ENCODE measurements at places on chromosomes 1 and 21.
A peak's percentile ranks its signal among the peaks of the same experiment; 100 is the strongest.

DNA sequence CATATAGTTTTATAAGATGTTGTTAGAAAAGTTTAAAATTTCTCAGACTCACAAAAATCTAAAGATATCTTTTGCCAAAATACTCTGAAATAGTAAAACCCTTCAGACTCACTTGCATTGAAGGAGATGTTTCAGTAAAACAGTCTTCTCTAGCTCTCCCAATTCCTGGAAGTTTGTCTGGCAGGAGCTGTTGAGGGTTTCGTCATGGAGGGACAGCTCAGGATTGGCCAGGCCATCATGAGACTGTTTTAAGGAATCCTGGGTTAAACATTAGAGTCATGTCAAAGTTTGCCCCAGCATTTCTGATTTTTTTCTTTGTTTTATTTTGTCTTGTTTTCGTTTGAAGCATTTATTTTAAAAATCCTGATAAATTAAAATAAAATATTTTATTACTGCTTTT lies 293.8 kb upstream of the PBX1 start:
- DNase-seq, result peak; percentile 48
- H3K27ac ChIP-seq, result no peak overlapping the region
- H3K36me3 ChIP-seq, result no peaks in the 10 kb centered on the region

- H3K4me1 ChIP-seq, result no peaks in the 10 kb centered on the region
- H3K4me3 ChIP-seq, result no peak overlapping the region
- no peak overlapping the region for H3K27ac ChIP-seq
- no peaks in the 10 kb centered on the region for H3K36me3 ChIP-seq
- H3K27me3 ChIP-seq, result no peaks in the 10 kb centered on the region
These were observed 30.4 kb downstream of the FHAD1 start for GRCh38 chr1:15277447-15277838.

DNA sequence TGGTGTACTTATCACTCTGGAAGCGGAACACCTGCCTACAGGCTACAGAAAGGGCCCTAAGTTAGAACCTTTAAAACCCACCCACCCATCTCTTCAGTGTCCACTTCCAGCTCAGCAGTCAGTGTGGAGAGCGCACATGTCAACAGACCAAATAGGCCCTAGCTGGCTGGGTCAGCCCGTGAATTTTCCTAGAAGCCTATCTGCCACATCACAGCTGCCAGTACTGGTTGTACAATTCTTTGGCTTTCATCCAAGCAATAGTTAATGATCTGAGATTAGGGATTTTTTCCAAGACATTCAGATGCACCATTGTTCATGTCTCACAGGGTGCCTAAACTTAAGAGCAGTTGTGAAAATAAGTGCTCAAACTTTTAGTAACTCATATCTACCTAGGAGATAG lies 197.1 kb downstream of the KCNK2 start:
- no peak for DNase-seq
- no peak overlapping the region for H3K4me3 ChIP-seq
- H3K27me3 ChIP-seq, result no peaks in the 10 kb centered on the region
- no peak overlapping the region for H3K27ac ChIP-seq

DNA sequence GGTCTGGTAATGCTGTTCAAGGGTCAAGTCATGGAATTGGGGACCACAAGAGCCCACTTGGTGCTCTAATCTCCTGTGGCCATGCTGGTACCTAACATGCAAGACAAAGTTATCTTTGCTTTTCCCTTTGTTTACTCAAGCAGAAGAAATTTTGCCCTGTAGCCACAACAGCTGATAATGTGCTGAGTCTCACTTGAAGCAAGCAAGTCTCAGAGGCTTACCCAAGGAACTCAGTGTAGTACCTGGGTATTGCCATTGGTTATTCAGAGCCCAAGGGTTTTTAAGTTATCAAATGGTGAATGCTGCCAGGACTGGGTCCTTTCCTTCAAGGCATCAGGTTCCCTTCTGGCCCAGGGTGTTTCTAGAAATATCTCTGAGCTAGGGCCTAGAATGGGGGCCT lies 198.9 kb upstream of the RNPC3 start:
- H3K4me1 ChIP-seq, result no peaks in the 10 kb centered on the region
- no peaks in the 10 kb centered on the region for H3K27me3 ChIP-seq
- no peak for DNase-seq
- H3K27ac ChIP-seq, result no peak overlapping the region
- H3K36me3 ChIP-seq, result no peaks in the 10 kb centered on the region

- no peaks in the 10 kb centered on the region for H3K27me3 ChIP-seq
- H3K27ac ChIP-seq, result no peak overlapping the region
- H3K36me3 ChIP-seq, result no peaks in the 10 kb centered on the region
These were observed 13.8 kb downstream of the ENSA start for GRCh38 chr1:150615346-150616201.

DNA sequence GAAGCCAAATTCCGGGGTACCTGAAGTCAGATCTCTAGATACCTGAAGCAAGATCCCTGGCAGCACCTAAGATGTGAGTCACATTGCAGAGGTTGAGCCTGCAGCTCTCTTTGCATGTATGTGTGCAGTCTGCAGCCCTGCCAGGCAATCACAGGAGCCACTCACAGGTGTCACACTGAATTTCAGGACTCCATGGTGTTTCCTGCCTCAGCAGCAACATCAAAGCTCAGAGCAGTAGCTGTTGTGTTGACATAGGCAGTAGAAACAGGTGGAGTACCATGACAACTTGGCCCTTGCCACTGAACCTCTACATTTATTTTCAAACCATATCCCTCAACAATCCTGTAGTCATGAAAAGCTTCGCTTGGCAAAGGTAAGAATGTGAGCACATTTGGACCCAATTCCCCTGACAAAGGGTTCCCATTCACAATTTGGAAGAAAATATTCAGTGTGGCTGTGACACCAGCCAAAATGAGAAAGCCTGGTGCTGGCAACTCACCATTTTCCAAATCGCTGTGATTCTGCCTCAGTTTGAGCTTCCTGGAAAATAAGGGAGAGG lies 419.8 kb upstream of the NFIA start:
- no peak overlapping the region for H3K4me3 ChIP-seq
- DNase-seq, result no peak
- no peaks in the 10 kb centered on the region for H3K36me3 ChIP-seq
- no peaks in the 10 kb centered on the region for H3K27me3 ChIP-seq
- H3K27ac ChIP-seq, result no peak overlapping the region
- no peaks in the 10 kb centered on the region for H3K4me1 ChIP-seq

GRCh38 chr1:208997726-208998312 lies 585.7 kb upstream of the CAMK1G start:
- H3K27ac ChIP-seq, result no peak overlapping the region
- no peaks in the 10 kb centered on the region for H3K36me3 ChIP-seq
- H3K4me3 ChIP-seq, result no peak overlapping the region
- H3K27me3 ChIP-seq, result no peaks in the 10 kb centered on the region
- no peaks in the 10 kb centered on the region for H3K4me1 ChIP-seq

DNA sequence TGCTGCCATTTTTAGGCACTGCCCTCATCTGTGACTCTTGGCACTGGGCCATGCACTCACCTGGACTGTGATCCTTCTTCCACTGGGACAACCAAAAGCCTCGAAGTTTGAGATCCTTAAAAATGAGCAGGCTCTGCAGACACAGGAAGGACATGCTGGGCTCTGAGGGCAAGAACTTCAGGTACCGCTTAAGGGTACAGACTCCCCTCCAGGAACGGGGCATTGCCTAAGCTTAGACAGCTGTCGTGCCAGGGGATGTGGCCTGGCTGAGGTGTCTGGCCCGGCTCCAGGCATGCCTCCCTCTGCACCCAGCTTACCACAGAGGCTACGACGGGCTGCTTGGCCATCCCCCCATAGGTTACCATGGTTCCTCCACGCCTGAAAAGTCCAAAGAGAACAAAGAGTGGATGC lies 14.2 kb upstream of the SRSF4 start:
- H3K4me1 ChIP-seq, result no peaks in the 10 kb centered on the region
- no peaks in the 10 kb centered on the region for H3K36me3 ChIP-seq
- no peak overlapping the region for H3K27ac ChIP-seq
- H3K4me3 ChIP-seq, result no peak overlapping the region
- no peaks in the 10 kb centered on the region for H3K27me3 ChIP-seq

DNA sequence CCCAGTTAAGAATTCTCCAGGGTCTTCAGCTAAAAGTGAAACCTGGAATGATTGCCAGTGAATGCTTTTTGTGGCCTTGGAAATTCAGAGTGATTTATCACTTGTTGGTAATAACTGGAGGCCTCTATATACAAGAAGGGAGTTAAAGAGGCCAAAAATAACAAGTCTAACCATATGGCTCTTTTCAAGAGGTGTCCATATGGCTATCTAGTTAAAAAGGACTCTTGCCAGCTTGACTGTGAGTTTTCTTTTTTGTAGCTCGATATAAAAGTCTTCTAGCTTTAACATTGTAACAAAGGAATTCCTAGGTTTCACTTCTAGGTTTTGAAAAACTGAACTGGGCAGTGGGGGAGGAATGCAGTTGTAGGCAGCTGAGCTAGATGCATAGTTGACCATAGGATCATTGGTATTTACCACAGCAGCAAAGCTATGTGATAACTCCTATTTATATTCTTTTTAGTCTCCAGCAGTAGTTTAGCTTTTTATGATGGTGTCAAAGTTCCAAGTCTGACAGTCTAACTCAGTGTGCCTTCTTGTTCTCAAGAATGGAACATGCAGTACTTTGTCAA lies 44.4 kb downstream of the CACHD1 start:
- no peaks in the 10 kb centered on the region for H3K36me3 ChIP-seq
- H3K4me1 ChIP-seq, result peaks cover 28% of the 10 kb centered on the region
- peak overlapping the region; percentile 73 for H3K27ac ChIP-seq
- no peak overlapping the region for H3K4me3 ChIP-seq
- no peak for DNase-seq

GRCh38 chr1:24805534-24806301 lies 60.5 kb downstream of the CLIC4 start:
- no peaks in the 10 kb centered on the region for H3K36me3 ChIP-seq
- no peaks in the 10 kb centered on the region for H3K27me3 ChIP-seq
- H3K4me3 ChIP-seq, result no peak overlapping the region

DNA sequence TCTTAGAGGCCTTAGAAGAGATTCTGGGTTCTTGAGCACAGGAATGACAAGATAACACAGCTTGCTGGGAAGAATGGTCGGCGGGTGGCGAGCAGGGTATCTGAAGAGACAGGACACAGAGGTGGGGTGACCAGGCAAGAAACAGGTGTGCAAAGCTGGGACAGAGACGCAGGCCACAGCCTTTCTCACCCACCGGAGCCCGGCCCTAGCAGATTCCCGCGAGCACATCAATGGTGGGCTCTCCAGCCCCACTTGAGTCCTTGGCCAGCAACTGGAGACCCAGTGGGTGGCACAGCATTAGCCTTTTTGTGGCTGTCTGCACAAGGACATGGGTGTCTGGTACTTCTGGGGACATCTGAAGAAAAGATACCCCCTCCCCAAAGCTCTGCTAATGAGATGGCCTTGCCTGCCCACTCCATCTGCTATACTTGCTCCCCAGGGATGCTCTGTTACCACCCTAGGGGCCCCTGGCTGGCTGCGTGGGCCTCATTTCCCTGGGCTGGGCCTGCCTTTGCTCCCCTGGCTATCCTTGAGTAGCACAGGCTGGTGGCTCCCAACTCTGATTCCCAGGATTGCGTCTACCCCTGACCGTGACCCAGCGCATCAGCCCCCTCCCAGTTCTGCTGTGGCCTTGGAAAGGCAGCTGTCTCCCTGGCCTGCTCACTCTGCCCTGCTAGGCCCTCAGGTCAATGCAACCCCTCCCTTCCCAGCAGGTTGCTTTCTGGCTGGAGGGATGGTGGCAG lies 127.2 kb upstream of the ADAR start:
- H3K27ac ChIP-seq, result peak overlapping the region; percentile 92
- no peaks in the 10 kb centered on the region for H3K36me3 ChIP-seq
- DNase-seq, result no peak
- H3K4me3 ChIP-seq, result no peak overlapping the region
- H3K4me1 ChIP-seq, result peaks cover 27% of the 10 kb centered on the region

- H3K27ac ChIP-seq, result no peak overlapping the region
- no peaks in the 10 kb centered on the region for H3K4me1 ChIP-seq
- H3K36me3 ChIP-seq, result no peaks in the 10 kb centered on the region
- DNase-seq, result no peak
- no peak overlapping the region for H3K4me3 ChIP-seq
These were observed 18.8 kb upstream of the GPR137B start for GRCh38 chr1:236123563-236123962.

Data from uterus (tissue), 4 donors.